ENCODE measurements at places on chromosomes 3 and 15. TPM values are rescaled to one million over a fixed set of nuclear protein-coding genes. Genes with fewer than 3 reads are reported as not detected.
A peak's percentile ranks its signal among the peaks of the same experiment; 100 is the strongest.

The PGBD4 gene
- total RNA-seq, result 1.4 TPM

DNA sequence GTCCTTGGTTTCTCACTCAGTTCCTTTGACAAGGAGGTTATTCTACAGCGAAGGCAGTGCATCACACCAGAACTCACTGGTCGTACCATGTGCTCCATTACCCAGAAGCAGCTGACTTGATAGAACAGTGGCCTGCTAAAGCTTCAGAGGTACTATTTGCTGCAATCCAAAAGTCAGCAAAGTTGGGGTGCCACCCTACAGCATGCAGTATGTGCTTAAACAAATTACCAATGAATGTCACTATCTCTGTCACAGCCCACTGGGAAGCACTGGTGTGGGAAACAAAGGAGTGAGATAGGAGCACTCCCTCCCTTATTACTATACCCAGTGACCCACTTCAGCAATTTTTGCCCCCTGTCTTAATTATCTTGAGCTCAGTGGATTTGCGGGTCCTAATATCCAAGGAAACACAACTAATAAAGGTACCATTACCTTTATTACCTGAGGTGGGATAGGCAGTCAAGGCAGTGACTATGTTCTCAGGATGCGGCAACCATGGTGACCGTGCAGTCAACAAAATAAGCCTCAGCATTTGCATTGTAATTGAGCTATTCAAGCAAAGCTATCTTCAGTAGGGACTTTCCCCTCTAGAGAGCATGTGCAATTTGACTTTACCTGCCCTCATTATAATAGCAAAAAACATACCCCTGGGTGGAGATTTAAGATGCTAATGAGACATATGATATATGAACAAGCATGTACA lies 199.4 kb downstream of the OCA2 start:
- DNase-seq, result no peak

DNA sequence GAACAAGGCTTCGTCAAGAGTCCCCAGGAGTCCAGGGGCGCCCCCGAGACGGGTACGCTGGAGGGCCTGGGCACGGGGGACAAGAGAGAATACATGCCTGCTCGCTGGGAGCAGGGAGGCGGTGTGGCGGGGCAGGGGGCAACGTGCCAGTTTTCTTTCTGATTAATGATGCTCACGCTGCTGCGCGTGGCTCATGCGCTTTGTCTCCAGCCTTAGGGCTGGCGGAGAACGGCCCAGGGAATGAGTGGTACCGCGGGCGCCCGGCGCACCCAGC lies 408 bp upstream of the ARPP21 start:
- no peak for DNase-seq

- DNase-seq, result no peak
These were observed 10.2 kb downstream of the GLCE start for GRCh38 chr15:69170597-69170996.

DNA sequence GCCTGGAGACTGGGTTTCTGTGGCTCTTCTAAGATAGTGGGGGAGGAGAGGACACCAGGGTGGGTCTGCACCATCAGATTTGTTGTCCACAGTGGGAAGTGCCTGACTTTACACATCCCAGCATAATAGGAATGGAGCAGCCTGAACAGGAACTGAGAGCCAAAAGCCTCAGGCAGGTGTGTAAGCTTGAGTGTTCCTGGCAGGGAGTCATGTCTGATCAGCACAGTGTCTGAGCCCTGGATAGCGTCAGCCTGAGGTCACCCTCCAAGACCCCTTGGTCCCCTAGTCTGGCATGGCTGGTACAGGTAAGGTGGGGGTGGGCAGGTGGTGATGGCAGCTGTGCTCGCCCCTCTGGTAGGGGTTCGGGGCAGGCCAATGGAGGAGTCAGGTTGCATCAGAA lies 20.2 kb downstream of the INSYN1 start:
- DNase-seq, result no peak

DNA sequence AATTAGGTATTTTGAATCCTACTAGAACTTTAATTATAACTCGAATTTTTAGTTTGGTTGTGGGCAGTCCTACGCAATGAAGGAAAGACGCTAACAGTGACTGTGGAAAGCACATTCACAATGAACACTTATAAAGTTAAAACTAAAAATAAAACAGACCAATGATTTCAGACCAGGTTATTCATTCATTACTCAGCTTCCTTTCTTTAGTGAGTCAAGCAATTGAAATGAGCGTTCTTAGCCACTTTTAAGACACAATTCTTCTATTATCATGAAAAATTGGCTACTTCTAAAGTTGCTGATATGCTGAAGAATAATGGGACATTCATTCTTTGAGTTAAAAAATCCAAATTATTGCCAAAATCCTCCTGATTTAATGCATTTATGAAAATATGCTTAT lies 66.0 kb upstream of the CMSS1 start:
- DNase-seq, result peak; percentile 91

Measured in astrocyte (in vitro differentiated cells and primary cell).